ENCODE measurements at places on chromosomes 2 and 18.

DNA sequence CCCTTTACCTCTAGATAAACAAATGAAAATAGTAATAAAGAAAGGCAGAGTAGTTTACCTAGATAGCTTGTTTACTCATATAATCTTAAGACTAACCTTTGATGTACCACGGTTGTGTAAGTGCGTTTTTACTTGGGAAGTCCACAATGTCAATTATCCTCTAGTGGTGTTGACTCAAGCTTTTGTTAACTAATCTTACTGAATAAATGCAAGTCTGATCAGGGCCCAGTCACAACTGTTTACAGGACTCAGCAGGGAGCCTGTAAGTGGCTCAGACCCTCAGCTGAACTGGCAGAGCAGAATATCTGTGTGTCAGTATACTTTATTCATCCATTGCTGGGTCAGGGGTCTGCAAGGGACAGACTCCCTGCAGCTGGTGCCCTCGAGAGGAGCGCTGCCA is 98.1 kb upstream of the ACAA2 start:
- H3K27me3 ChIP-seq = no peaks in the 10 kb centered on the region
- H3K4me3 ChIP-seq = no peak overlapping the region
- no peaks in the 10 kb centered on the region for H3K36me3 ChIP-seq
- no peaks in the 10 kb centered on the region for H3K4me1 ChIP-seq
- DNase-seq = no peak
- H3K27ac ChIP-seq = no peak overlapping the region

DNA sequence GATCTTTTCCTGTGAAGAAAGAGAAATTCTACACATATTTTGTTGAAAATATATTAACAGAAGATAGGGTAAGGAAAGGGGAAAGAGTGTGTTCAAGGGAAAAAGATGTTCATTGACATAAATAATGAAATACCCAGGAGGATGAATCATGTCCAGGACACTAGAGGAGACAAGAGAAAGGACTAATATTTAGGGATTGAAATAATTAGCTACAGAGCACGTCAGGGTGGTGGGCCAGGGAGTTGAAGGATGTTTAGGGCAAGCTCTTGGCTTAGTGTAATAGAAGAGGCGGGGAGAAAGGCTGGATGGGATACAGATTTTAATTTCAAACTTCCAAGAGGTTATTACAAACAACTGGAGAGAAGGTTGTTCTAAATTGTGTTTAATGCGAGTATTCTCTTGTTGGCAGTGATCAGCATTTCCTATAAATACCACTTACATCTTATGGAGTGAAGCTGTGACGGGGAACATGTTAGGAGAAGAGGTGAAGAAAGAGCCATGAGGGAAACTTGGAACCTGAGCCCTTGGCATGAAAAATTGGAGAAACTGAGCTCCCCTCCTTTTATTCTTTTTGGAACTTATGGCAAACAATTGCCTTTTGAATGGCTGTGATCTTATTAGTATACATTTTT is 36.6 kb upstream of the CETN1 start:
- no peaks in the 10 kb centered on the region for H3K36me3 ChIP-seq
- H3K27ac ChIP-seq = no peak overlapping the region
- peaks cover 4% of the 10 kb centered on the region for H3K27me3 ChIP-seq
- no peak for DNase-seq
- no peaks in the 10 kb centered on the region for H3K4me1 ChIP-seq

GRCh38 chr2:224360801-224361251 is 41.1 kb downstream of the FAM124B start:
- no peaks in the 10 kb centered on the region for H3K36me3 ChIP-seq
- H3K27ac ChIP-seq = no peak overlapping the region
- H3K27me3 ChIP-seq = no peaks in the 10 kb centered on the region
- H3K4me3 ChIP-seq = no peak overlapping the region

GRCh38 chr2:36973320-36973719 is 7.0 kb upstream of the STRN start:
- DNase-seq = peak; percentile 92
- no peaks in the 10 kb centered on the region for H3K27me3 ChIP-seq
- H3K36me3 ChIP-seq = no peaks in the 10 kb centered on the region
- no peak overlapping the region for H3K27ac ChIP-seq

- peak; percentile 54 for DNase-seq
- no peaks in the 10 kb centered on the region for H3K4me1 ChIP-seq
- H3K36me3 ChIP-seq = no peaks in the 10 kb centered on the region
- H3K27ac ChIP-seq = no peak overlapping the region
- no peaks in the 10 kb centered on the region for H3K27me3 ChIP-seq
Measured at GRCh38 chr2:175203621-175204496, 22.3 kb upstream of the ATP5MC3 start.

DNA sequence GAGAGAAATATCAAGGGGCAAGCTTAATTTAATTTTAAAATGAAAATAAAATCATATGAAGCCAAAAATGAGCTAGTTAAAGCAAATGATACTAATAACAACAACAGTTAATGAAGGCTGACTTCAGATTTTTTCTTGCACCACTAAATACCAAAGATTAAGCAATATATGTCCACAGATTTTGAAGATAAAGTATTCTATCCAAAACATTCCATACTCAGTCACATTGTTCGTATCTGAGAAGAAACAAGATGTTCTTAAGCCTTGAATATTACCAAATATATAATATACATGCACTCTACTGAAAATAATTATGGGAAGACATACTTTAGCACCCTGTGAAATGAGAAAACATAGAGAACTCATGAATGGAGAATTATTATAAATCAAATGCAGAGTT is 593.3 kb upstream of the SYT4 start:
- no peaks in the 10 kb centered on the region for H3K27me3 ChIP-seq
- no peaks in the 10 kb centered on the region for H3K36me3 ChIP-seq
- no peak overlapping the region for H3K4me3 ChIP-seq
- no peak overlapping the region for H3K27ac ChIP-seq
- H3K4me1 ChIP-seq = no peaks in the 10 kb centered on the region

GRCh38 chr2:25558262-25558661 is 115.1 kb downstream of the DTNB start:
- peaks cover 10% of the 10 kb centered on the region for H3K4me1 ChIP-seq
- H3K36me3 ChIP-seq = no peaks in the 10 kb centered on the region
- DNase-seq = peak; percentile 79
- H3K27ac ChIP-seq = peak overlapping the region; percentile 56
- H3K4me3 ChIP-seq = no peak overlapping the region

DNA sequence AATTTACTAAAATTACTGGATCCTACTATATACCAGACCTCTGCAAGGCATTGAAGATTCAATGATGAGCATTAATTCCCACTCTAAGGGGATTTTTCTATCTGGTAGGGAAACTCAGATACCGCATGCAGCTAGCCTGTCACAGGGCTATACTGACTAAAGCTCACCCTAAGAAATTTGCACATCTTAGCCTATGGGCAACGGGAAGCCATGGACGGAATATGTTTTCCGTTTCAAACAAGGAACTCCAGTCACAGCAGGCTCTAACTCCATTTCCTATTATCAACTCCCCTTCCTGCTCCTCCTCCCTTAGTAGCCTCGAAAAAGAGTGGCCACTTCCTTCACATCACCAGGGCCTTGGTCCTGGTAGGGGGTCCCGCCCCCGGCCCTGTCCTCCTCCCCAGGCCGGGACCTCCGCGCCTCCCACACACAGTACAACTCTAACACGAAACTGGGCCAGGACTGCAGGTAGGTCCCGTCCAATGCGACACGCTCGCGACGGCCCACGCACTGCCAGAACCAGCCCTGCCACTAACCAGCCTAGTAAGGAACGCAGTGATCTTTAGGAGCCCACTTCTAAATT is 659 bp upstream of the COX5B start:
- peak overlapping the region; percentile 69 for H3K27ac ChIP-seq
- H3K4me3 ChIP-seq = peak overlapping the region; percentile 65
- no peak for DNase-seq
- peaks cover 15% of the 10 kb centered on the region for H3K4me1 ChIP-seq

- no peak overlapping the region for H3K4me3 ChIP-seq
- H3K27me3 ChIP-seq = no peaks in the 10 kb centered on the region
- no peak overlapping the region for H3K27ac ChIP-seq
Measured at GRCh38 chr2:43464590-43464989, 131.2 kb downstream of the THADA start.

GRCh38 chr18:2534906-2535305 is 36.4 kb downstream of the METTL4 start:
- H3K27ac ChIP-seq = no peak overlapping the region
- DNase-seq = no peak
- no peak overlapping the region for H3K4me3 ChIP-seq
- H3K4me1 ChIP-seq = no peaks in the 10 kb centered on the region

DNA sequence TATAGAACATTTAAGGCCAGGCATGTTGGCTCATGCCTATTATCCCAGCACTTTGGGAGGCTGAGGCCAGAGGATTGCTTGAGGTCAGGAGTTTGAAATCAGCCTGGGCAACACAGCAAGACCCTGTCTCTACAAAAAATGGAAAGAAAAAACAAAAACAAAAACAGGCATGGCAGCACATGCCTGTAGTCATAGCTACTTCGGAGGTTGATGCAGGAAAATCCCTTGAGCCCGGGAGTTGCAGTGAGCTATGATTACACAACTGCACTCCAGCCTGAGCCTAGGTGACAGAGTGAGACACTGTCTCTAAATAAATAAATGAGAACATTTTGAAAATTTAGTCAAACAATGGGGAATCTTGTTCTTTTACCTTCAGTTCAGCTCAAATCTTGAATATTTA is 12.1 kb upstream of the YES1 start:
- no peaks in the 10 kb centered on the region for H3K27me3 ChIP-seq
- no peak overlapping the region for H3K4me3 ChIP-seq
- no peak overlapping the region for H3K27ac ChIP-seq
- peaks cover 9% of the 10 kb centered on the region for H3K4me1 ChIP-seq

- H3K27me3 ChIP-seq = peaks cover 3% of the 10 kb centered on the region
- H3K4me3 ChIP-seq = no peak overlapping the region
- no peak overlapping the region for H3K27ac ChIP-seq
- H3K4me1 ChIP-seq = peaks cover 13% of the 10 kb centered on the region
- H3K36me3 ChIP-seq = no peaks in the 10 kb centered on the region
Measured at GRCh38 chr2:20015482-20016083, 3.1 kb upstream of the MATN3 start.

DNA sequence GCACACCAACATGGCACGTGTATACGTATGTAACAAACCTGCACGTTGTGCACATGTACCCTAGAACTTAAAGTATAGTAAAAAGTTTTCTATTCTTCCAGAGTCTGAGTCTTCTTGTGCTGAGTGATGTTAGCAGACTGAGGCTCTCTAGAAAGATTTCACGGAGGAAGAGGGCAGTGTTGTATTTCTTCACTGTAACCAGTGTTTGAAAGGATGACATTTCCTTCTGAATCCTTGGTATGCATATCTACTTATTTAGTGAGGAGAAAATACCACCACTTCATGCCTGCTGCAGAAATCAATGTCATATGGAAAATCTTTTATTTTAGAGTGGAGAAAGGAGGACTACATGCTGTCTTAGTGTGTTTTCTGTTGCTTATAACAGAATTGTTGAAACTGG is 357.1 kb downstream of the CCDC85A start:
- no peaks in the 10 kb centered on the region for H3K36me3 ChIP-seq
- H3K27me3 ChIP-seq = no peaks in the 10 kb centered on the region
- no peaks in the 10 kb centered on the region for H3K4me1 ChIP-seq
- DNase-seq = no peak

DNA sequence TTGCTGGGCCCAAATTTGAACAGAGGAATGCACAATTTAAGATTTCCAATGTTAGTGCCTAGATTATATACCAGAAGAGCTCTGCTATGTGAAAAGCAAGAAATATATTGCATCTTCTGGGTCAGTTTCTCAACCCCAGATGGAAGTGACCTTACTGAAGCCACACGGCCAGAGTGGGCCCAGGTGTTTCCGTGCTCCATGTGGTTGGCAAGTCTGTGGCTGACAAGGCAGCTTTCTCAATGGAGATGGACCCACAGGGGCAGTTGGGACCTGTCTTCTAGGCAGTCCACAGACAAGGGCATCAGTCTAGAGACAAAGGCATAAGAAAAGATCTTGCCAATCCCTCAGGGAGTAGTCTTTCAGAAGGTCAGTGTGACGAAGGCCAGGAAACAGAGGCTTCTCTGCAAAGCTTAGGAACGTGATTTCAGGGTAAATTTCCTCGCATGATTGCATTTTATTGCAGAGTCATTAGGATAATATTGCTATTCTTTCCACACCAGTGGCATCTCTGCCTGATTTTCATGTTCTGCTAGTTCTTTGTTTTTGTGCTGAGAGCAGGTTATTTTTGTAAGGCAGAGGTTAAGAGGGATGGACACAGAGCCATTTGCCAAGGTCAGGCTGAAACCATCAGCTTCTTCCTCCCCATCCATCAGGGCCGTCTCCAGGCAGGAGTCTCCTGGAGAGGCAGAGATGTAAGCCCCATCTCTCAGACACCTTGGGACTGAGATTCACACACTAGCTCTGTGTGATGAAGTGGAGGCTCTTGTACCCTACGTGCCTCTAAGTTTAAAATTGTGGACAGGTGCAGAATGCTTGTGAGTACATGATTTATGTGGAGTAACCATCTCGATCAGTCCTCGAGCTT is 202.1 kb downstream of the ANKRD30B start:
- H3K27me3 ChIP-seq = no peaks in the 10 kb centered on the region
- H3K27ac ChIP-seq = no peak overlapping the region
- H3K36me3 ChIP-seq = no peaks in the 10 kb centered on the region

DNA sequence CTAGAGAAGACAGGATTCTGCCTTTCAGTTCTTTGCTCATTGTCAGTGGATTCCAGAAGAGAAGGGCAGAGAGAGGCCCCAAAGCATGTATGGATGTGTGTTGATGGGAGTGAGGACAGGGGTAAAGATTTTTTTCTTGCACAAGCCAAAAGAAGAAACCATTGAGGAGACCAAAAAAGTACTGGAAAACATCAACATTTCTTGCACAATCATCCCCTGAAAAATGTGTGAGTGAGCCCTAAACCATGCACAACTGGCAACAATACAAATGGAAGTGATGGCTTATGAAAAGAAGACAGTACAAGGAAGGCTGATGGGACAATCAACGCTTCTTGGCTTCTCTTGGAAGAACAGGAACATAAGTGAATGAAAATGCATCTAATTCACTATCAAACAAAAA is 5.6 kb upstream of the SMAD7 start:
- H3K4me3 ChIP-seq = no peak overlapping the region
- H3K36me3 ChIP-seq = no peaks in the 10 kb centered on the region
- H3K27ac ChIP-seq = peak overlapping the region; percentile 66
- peaks cover 34% of the 10 kb centered on the region for H3K4me1 ChIP-seq

GRCh38 chr2:151043484-151043883 is 218.2 kb downstream of the RBM43 start:
- H3K27me3 ChIP-seq = no peaks in the 10 kb centered on the region
- H3K36me3 ChIP-seq = no peaks in the 10 kb centered on the region
- H3K4me1 ChIP-seq = no peaks in the 10 kb centered on the region
- no peak overlapping the region for H3K4me3 ChIP-seq
- DNase-seq = no peak

GRCh38 chr2:168119515-168120141 is 127.8 kb downstream of the STK39 start:
- H3K4me1 ChIP-seq = peaks cover 4% of the 10 kb centered on the region
- no peaks in the 10 kb centered on the region for H3K36me3 ChIP-seq
- H3K27me3 ChIP-seq = peaks cover 4% of the 10 kb centered on the region
- H3K4me3 ChIP-seq = no peak overlapping the region
- DNase-seq = peak; percentile 68

GRCh38 chr2:165536851-165537499 is 67.5 kb downstream of the CSRNP3 start:
- peak; percentile 29 for DNase-seq
- no peak overlapping the region for H3K4me3 ChIP-seq
- no peaks in the 10 kb centered on the region for H3K27me3 ChIP-seq
- H3K36me3 ChIP-seq = no peaks in the 10 kb centered on the region
- H3K4me1 ChIP-seq = no peaks in the 10 kb centered on the region
- no peak overlapping the region for H3K27ac ChIP-seq

Data from endothelial cell of umbilical vein (primary cell).